ENCODE measurements at places on chromosomes 12 and 14.

- no peak for DNase-seq
These were observed 56.0 kb downstream of the PPP2R5C start for GRCh38 chr14:101817501-101818001.

DNA sequence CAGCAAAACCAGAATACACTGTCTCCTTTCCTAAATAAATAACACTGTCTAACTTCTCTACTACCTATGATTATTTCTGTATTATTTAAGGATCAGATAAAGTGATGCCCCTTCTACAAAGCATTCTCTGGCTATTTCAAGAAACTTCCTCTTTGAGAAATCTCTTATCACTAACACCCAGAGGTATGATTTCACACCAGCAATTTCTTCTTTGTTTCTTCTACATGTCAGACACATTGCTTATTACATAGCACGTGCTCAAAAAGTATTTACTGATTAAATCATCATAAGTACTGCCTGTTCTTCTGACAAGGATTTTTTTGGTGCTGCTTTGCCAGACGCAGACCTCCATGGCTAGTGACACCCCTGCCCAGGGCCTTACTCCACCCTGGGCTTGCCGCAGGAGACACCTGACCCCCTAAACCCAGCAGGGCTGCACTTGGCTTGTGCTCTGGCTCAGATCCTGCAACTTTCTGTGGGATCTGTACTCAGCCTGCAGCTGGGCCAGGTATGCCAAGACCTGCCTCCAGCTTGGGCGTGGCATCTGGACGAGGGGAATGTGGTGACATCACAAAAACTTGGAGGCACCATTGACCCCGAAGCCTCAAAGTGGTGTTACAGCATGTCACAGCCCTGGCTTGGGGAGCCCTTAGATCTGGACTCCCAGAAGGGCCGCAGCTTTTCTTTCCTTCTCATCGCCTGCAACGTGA, 15.4 kb upstream of the HIGD1C start:
- no peak for DNase-seq

DNA sequence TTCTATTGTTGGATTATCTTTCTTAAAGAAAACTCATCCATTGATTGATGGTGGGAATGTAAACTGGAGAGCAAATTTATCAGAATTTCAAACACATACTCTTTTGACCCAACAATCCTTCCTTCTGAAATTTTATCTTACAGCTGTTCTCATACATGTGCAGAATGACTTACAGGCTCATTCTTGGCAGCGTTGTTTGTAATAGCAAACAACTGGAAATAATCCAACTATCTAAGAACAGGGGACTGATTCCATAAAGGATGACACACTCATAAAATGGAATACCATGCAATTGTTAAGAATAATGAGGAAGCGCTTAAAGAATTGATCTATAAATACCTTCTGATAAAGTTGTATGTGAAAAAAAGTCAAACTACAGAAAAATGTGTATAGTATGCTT, 24.0 kb downstream of the RHOJ start:
- no peak for DNase-seq

GRCh38 chr12:79083181-79083580, 218.6 kb downstream of the SYT1 start:
- no peak for DNase-seq

GRCh38 chr14:100901391-100902183, 1.9 kb downstream of the RTL1 start:
- peak; percentile 10 for DNase-seq

All from GM13977 (cell line).